ENCODE measurements at places on chromosomes 6 and 20. TPM values are rescaled to one million over a fixed set of nuclear protein-coding genes. Genes with fewer than 3 reads are reported as not detected.

The PRL gene
- 0.19 TPM for total RNA-seq

The PLCB1 gene
- 3.2 TPM for total RNA-seq

The PCK1 gene
- total RNA-seq: not detected

The MUC22 gene
- not detected for total RNA-seq

The BTNL2 gene
- total RNA-seq: not detected

The POLR1C gene
- total RNA-seq: 39.1 TPM

The KIFC1 gene
- 91.7 TPM for total RNA-seq

The FAM217A gene
- not detected for total RNA-seq

The SIRPB2 gene
- total RNA-seq: not detected

The WFDC5 gene
- total RNA-seq: 1.4 TPM

The TGM3 gene
- not detected for total RNA-seq

The CCN6 gene
- total RNA-seq: 0.74 TPM

The RUNX2 gene
- total RNA-seq: 61.1 TPM

The MLN gene
- not detected for total RNA-seq

The LINC00237 gene
- total RNA-seq: 0.49 TPM

The FGD2 gene
- 1.4 TPM for total RNA-seq

The EPB41L1 gene
- total RNA-seq: 0.70 TPM
